Renal cortical epithelial cell (primary cell): ENCODE measurements at places on chromosomes 7 and 10.

DNA sequence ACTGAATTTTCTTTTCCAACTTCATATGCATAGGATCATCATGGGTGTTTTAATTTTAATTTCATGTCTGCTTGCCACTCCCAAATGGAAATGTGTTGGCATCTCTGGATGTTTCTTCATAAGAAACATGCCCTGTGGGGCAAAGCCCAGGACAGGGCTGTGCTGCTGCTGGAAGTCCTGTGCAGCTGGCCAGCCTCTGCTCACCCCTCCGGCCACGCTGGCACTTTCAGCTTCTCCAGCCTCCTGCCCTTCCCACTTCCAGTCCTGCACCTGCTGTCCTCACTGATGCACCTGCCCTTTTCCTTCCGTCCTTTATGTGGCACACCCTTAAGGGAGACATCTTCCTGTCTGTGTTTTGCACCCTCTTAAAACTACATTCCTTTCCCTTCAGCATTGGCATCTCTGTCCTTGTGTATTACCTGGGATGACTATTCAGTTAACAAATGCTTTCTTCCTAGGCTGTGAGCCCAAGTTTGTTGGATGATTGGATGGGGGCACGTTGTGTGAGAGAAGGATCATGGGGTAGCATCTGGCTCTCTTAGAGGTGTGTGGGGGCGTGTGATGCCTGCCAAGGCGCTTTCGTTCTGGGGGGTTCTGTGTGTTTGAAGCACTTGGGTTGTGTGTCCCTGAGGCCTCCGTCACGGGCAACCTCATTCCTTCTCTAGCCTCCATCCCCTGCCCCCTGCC is 56.8 kb downstream of the TCF7L2 start:
- DNase-seq, result no peak

DNA sequence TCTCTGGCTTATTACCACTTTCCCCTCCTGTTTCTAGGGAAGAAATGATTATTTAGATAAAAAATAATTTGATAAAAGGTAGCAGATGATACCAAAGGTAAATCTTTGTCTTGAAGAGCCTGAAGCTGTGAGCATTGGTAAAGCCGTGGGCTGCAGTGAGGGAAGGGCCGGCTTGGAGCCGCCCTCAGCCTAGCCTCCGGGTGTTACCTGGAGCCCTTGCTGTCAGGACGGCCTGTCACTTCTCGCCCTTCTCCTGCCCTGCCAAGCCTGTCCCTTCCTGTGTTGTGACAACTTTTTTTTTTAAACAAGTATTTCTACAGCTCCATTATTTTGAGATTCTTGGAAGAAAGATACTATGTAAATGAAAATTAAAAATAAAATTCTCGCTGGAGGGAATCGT is 7.0 kb downstream of the CUX1 start:
- no peak for DNase-seq

- DNase-seq, result peak; percentile 27
These were observed 41.3 kb downstream of the WNT2 start for GRCh38 chr7:117281562-117281961.

GRCh38 chr7:14009453-14010418 is 20.3 kb upstream of the ETV1 start:
- DNase-seq, result no peak

GRCh38 chr10:49634069-49634660 is 20.3 kb downstream of the CHAT start:
- DNase-seq, result no peak

GRCh38 chr7:105250239-105250638 is 138.5 kb downstream of the SRPK2 start:
- no peak for DNase-seq

GRCh38 chr7:142478479-142479220 is 220.8 kb upstream of the PRSS58 start:
- peak; percentile 45 for DNase-seq

DNA sequence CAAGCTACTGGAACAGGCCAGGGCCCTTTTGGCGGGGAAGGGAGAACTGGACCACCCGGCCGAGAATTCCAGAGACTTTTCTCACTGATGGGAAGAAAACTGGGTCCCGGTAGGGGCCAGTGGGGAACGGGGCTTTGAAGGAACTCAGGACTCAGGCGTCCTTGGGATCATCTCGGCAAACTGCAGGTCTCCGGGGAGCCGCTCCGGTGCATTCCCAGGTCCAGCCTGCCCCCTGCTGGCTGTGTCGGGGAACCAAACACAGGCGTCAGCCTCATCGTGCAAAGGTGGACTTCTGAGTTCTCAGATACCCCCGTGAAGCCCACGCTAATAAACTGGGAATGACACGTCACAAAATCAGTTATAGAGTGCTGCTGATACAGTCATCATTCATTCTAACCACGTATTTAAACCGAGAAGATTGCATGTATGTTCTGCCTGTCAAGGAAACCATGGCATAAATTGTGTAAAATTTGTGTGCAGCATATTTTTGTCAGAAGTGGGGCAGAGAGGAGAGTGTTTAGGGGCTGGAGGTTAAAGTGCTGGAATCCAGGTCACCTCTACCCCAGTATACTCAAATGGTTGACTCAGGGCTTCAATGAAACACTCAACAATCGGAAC is 76.1 kb upstream of the CPXM2 start:
- peak; percentile 11 for DNase-seq

DNA sequence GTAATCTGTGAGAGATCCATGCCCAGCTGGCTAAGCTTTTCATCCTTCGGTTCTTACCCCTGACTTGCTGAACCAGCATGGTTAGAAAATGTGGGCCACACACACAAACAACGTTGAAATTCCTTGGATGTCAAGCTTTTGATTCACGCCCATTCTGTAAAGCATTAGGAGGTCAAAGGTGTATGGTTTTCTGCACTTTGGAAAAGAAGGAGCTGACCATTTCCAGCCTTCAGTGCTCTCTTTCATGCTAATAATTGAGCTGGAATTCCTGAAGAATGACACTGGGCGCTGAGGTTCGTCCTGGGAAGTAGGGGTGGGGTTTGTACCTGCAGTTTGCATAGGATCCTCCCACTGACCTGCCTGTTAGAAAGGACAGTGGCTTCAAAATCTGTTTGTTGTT is 23.1 kb downstream of the KLF6 start:
- peak; percentile 99 for DNase-seq

GRCh38 chr10:98405422-98405821 is 9.6 kb downstream of the PYROXD2 start:
- DNase-seq, result no peak

- DNase-seq, result no peak
These were observed 247.7 kb downstream of the IPMK start for GRCh38 chr10:58019863-58020537.

DNA sequence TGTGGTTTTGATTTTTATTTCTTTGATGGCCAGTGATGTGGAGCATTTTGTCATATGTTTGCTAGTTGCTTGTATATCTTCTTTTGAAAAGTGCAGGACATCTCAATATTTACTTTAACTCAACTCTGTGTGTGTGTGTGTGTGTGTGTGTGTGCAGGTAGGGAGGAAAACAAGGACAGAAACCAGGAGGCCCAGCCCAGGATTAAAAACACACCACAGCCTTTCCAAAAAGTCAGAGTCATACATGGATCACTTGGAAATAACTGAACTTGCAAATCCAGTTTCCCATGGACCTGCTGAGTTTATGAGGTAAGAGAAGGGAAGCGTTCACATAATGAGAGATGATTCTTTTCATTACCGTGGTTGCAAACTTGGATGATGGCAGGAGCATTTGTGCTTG is 189.9 kb upstream of the LYZL1 start:
- no peak for DNase-seq
